ENCODE measurements at places on chromosomes 13 and 19.

DNA sequence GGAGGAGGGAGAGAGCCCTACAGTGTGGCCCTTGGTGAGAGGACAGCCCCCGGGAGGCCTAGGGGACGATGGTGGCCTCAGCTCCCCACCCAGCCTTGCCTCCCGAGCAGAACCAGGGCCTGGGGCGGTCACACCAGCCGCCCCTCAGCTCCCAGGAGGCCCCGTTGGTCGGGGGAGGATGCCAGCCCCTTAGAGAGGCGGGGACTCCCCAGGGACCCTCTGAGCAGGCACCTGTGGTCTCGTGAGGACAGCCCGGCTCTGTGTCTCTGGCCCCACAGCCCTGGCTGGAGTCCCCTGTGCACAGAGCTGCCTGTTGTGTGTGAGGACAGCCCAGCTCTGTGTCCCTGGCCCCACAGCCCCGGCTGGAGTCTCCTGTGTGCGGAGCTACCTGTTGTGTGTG is 158.8 kb downstream of the KDM4B start:
- no peak for DNase-seq

GRCh38 chr19:29683009-29683408 is 17.7 kb downstream of the PLEKHF1 start:
- no peak for DNase-seq

DNA sequence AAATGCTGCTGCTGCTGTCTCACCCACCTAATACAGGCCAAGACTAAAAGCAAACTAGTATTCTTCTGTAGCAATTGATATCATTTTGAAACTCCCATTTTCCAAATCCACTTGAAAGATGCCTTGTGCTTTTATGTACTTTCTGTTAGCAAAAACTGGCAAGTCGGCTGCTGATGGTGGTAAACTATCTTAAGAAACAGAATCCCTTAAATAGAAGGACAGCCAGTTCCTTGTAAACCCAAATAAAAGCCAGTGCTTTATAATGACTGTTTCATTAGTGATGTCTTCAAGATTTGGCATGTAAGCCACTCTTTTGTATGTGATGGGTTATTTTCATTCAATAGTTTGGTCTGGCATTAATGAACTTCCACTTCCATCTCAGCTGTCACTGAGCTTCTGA is 5.2 kb downstream of the FAM124A start:
- DNase-seq, result no peak

DNA sequence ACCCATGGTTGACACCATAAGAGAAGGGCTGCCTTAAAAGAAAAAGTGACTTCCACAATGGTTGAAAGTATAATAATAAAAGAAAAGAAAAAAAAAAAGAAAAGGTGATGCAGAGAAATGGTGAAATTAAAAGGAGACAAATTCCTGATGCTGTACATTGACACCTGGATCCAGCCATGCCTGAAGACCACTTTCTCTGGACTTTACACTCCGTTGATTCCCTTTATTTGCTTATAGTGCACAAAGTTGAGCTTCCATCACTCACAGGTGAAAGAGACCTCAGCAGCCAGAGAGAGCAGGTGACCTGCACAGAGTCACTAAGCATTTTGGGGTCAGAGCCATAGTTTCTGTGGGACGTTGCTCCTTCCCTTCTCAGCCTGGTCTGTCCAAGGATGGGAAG is 12.2 kb upstream of the OR10H5 start:
- DNase-seq, result no peak

GRCh38 chr13:28338006-28338574 is 156.8 kb downstream of the FLT1 start:
- DNase-seq, result no peak

DNA sequence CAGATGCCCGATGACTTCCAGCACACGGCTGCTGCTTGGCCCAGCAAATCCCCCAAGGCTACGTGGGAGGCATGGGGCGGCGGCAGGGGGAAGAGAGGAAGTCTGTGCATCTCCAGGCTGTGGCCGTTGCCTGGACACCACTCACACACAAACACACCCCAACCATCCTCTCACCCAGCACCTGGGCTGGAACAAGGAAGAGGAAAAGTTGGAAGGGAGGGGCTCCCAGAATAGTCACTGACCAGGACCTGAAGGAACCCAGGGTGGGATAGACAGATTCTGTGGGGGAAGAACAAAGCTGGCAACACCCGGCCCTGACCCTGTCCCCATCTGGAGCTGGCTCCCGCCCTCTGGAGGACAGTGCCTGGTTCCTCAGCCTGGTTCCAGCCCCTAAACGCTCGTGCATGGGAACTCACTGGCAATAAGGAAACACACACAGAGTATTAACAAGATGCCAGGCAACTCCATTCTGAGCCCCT is 11.2 kb downstream of the PPP6R1 start:
- DNase-seq, result no peak

- DNase-seq, result no peak
Observed at GRCh38 chr19:6765738-6766356, 1.4 kb downstream of the SH2D3A start.

GRCh38 chr19:50770888-50771287 is 624 bp downstream of the GPR32 start:
- DNase-seq, result no peak

DNA sequence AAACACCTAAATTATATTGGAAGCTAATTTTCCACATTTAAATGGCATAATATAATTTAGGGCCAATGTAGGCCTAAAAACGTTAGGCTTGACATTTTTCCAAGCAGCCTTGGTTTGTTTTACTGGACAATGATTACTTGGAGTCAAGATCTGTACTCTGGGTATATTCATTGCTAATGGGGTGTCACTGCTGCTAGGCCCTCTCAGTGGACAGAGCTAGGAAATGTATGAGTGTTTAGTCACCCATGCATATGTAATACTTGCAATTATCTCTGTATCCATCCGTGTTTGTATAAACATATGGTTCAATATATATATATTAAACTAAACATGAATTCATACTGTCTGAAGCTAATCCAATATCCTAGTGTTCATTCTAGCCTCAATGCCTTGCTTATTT is 598.1 kb downstream of the DCT start:
- DNase-seq, result no peak

DNA sequence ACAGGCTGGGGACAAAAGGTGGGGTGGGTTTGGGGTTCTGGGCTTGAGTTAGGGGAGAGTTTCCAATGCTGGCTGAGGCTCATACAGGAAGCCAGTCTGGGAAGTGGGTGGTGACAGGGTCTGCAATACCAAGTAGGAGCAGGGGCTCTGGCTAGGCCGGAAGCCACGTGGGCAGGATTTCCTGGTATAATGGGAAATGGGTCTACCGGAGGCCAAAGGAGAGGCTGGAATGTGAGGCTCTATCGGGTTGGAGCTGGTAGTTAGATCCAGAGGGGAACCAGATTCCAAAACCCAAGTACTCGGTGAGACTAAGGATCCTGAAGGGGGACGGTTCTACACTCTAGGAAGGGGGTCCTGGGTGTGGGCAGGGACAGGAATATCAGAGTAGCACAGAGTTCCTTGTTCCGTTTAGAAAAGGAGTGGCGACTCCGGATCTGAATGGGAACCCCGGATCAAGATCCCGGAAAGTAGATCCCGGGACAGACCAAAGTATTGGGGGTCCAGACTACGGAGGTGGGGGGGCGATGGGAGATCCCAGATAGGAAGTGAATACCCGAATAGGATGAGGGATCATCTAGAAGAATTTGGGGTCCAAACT is 802 bp downstream of the CDC37 start:
- DNase-seq, result peak; percentile 39
